ENCODE measurements at places on chromosomes 7 and 10. TPM values are rescaled to one million over a fixed set of nuclear protein-coding genes. Genes with fewer than 3 reads are reported as not detected.
A peak's percentile ranks its signal among the peaks of the same experiment; 100 is the strongest.

NACAD gene
- total RNA-seq = not detected

GRCh38 chr10:26311383-26311940 is 94.9 kb downstream of the GAD2 start:
- peak; percentile 68 for DNase-seq

DNA sequence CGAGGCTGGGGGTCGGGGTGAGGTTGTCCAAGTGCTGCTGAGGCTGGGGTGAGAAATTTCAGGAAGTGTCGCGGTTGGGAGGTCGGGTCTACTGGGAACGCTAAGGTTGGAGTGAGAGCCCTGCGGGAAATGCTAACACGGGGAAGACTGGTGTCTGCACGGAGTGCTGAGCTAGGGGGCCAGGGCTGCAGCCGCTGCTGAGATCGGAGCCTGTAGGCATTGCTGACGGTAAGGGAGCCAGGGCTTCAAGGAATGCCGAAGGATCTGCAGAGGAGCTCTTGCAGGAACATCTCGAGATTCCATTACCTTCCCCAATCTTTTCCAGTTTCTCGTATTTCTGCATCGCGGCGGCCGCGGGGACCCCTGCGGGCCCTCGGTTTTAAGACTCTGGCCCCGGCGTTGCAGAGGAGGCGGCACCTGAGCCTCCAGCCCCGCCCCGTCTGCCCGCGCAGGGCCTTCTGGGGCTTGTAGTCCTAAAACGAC is at the start of gene CDK5:
Gene CDK5 (minus strand): TSS at position 392 of the 483 bp plus-strand sequence. CDS start 49 bp downstream, at position 343.
- DNase-seq = no peak

- DNase-seq = peak; percentile 91
These were observed 54.9 kb upstream of the ZNF800 start for GRCh38 chr7:127447326-127447945.

- no peak for DNase-seq
These were observed 281.7 kb downstream of the FRMD4A start for GRCh38 chr10:14048930-14049613.

GRCh38 chr7:114653364-114654088 is 238.9 kb downstream of the FOXP2 start:
- no peak for DNase-seq

MKX gene
- total RNA-seq = not detected

DNA sequence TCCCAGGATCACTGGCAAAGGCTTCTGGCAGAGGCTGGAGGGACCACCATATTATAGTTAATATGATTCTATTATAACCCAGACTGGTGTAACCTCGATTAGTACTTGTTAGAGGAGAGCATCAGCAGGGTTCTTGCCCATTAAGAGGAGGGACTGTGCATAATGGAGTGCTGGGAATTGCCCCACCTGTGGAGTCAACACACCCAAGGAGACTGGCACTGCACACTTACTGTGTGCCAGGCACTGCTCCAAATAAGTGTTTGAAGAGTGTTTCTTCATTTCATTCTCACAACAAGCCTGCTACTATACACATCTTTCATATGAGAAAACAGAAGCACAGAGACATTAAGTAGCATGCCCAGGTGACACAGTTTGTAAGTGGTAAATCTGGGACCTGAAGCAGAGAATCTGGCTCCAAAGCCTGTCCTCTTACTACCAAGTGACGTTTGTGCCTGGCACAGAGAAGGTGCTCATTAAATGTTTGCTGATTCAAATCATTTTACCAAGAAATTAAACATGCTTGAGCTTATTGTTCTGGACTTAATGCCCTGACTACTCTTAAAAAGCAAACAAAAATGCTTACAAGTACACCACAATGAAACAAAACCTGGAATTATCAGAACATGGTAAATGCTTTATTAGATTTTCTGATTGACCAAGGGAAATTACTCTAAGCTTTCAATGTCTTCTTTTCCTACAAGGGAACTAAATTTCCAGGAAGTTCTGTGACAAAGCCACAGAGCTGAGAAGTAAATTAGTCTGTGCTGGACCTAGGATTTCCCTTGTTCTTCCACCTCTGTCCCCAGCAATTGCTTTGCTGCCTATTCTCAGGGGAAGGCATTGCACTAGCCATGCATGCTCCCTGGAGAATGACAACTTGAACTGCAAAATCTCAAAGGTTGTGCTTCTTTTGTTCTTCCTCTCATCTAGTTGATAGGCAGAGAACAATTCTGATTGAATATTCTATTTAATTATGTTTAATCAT is 809 bp downstream of the SLC13A1 start:
- DNase-seq = no peak

GRCh38 chr10:14414901-14415300 is 84.2 kb upstream of the FRMD4A start:
- DNase-seq = no peak

Measured in Karpas-422 (cell line).